A549 treated with CpdA at 1 μM for 4 hours (cell line): ENCODE measurements at places on chromosomes 12 and 14. TPM values are rescaled to one million over a fixed set of nuclear protein-coding genes. Genes with fewer than 3 reads are reported as not detected.

The SLC7A8 gene
- total RNA-seq = 0.18 to 0.82 TPM (median 0.42 TPM) in 5 replicates

The PGF gene
- 1.7 to 3.8 TPM (median 3.5 TPM) in 5 replicates for total RNA-seq

The LAG3 gene
- total RNA-seq = 0.87 to 2.2 TPM (median 1.6 TPM) in 5 replicates

The SMIM41 gene
- not detected in 5 replicates for total RNA-seq

The CELA1 gene
- total RNA-seq = not detected in 5 replicates

The KLRF1 gene
- not detected in 5 replicates for total RNA-seq

The KLHL28 gene
- 5.1 to 6.4 TPM (median 5.6 TPM) in 5 replicates for total RNA-seq

The SCYL2 gene
- 16.7 to 22.6 TPM (median 20.4 TPM) in 5 replicates for total RNA-seq

The COX8C gene
- total RNA-seq = not detected in 5 replicates

The PIK3C2G gene
- total RNA-seq = not detected in 5 replicates
